Bronchial epithelial cell (primary cell): ENCODE measurements at places on chromosomes 12 and 14.

DNA sequence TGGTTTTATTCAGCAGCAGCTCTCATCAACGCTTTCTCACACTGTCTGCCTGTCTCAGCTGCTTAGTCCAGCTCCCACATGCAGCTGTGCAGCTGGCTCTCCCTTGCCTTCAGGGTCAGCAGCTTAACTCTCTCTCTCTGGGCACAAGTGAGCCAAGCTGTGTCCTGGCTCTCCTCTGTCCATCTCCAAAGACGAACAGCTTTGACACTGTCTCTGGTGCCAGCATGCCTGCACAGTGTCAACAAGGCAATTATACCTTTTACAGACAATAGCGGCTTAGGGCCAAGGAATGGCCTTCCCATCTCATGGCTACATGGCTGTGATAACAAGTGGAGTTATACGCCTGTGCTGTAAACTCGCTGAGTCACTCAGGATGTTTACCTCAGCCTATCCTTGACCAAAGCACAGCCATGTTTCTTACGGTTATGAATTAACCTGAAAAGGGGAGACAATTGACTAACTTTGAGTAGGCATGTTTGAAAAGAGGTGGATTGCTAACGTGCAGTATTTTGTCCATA is 38.4 kb upstream of the MANSC4 start:
- no peak for DNase-seq

DNA sequence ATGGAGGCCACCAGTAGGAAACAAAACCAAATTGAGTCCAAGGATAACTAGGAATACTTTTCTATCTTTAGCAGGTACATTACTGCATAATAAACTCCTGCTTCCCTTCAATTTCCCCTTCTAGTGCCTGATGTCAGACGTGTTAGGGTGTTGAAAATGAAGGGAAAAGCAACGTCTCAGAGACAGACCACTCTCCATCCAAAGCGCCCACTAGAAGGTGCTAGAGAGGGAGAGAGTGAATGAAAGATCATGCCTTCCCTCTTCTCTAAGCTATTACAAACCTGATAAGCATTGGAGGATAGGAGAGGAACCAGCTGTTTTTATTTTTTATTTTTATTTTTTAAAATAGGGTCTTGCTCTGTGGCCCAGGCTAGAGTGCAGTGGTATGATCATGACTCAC is 64.1 kb downstream of the ZNF641 start:
- no peak for DNase-seq

- peak; percentile 73 for DNase-seq
These were observed 21.1 kb downstream of the BDKRB2 start for GRCh38 chr14:96225745-96226151.

GRCh38 chr14:71399057-71399487 is 491.8 kb downstream of the PCNX1 start:
- DNase-seq: no peak

DNA sequence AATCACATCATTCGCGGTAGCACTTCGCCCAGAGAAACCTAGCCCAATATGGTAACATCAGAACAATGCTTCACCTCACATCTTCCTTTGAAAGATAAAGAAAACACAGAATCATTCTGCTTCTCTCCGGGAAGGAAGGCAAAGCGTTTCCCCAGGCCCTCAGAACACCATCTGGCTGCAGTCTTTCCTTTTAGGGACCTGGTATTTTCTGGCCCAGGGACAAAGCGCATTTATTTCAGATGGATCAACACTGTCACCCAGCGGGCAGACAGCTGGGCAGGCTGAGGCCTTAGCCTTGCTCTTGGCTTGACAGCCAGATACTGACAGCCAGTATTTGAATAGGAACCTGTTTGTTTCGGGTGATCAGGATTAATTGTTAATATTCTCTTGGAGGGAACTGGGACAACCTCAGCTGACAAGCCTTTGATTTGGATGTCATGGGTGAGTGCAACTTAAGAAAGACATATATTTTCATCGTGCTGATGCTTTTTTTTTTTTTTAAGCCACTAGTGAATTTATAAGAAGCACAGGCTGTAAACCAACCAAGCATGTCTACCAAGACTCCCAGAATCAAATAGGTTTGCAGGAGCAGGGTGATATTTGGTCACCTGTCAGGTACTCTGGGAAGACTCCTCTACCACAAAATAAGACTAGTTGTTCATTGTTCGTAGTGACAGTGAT is 118.9 kb downstream of the VEZT start:
- peak; percentile 69 for DNase-seq

DNA sequence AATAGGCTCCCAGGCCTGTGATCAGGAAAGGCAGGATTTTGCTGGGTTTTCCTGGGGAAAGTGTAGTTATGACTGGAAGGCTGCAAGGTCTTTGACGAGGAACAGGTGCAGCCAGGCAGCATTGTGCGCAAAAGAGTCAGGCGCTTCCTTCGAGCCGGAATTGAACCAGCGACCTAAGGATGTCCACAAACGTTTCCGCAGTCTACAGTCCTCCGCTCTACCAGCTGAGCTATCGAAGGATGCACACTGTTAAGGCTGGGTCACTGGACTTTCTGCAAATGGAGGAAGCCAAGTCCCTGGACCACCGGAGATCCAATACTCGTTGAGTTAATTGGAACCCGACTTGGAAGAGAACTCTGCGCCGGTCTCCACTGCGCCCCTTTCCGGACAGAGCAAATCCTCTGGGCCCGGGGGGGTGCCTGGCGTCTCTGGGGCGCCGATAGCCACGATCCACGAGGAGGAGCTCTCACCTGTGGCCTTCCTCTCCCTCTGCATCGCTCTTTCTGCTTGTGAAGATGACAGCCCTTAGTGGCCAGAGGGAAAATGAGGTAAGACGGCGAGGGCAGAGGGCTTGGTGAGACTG is 18.4 kb upstream of the OR6S1 start:
- DNase-seq: no peak

DNA sequence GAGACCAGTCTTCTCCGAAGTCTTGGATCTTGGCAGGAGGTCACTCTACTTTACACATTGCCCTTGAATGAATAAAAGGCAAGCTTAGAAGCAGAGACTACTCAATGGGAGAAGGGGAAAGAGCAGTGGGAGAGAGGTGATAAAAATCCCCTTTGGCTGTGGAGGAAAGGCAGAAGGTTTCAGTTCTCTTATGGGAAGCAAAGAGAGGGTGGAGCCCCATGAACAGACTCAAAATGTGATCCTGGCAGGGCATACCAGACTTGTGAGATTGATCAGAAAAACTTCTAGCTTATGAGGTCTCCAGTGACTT is 49.6 kb upstream of the HECTD1 start:
- no peak for DNase-seq

- DNase-seq: no peak
These were observed 526 bp downstream of the MLXIP start for GRCh38 chr12:122079033-122079531.

- DNase-seq: no peak
These were observed 224.6 kb upstream of the FOXN3 start for GRCh38 chr14:89641495-89642175.

DNA sequence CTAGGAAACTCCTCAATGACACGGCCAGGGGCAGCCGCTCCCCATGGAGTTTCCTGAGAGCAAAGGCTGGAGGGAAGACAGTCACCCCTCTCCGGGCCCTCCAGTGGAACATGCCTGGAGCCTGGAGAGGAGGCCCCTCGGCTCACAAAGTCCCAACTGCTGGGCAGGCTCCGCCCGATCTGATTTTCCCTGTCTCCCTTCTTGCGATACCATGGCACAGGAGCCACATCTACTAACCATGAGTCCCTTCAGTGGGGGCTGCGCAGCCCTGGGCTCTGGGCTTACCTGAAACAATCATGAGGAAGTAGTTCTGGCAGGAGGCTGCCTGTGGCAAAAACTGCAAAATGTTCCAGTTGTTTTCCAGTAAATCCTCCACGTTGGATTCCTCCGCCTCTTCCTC is 15.3 kb downstream of the P2RX2 start:
- no peak for DNase-seq

DNA sequence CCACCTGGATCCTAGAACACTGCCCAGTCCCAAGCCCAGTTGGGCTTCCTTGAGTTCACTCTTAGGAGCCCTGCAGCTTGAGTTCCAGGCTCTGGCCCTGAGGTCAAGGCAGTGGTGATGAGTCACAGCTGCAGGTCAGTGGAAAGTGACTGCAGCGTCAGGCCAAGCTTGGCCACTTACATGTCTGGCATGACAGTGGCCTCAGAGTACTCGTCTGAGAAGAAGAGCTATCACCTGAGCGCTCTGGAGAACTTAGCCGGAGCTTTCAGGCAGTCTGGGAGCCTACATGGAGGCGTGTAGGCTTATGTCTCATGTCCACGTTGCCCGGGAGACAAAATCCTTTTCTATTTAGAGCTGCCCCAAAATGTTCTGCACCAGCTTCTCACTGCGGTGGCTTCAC is 75.6 kb downstream of the ARL6IP4 start:
- no peak for DNase-seq

GRCh38 chr14:48725051-48725734 is 861.0 kb downstream of the RPS29 start:
- no peak for DNase-seq

GRCh38 chr12:113201187-113202177 is 16.0 kb downstream of the RITA1 start:
- DNase-seq: no peak

DNA sequence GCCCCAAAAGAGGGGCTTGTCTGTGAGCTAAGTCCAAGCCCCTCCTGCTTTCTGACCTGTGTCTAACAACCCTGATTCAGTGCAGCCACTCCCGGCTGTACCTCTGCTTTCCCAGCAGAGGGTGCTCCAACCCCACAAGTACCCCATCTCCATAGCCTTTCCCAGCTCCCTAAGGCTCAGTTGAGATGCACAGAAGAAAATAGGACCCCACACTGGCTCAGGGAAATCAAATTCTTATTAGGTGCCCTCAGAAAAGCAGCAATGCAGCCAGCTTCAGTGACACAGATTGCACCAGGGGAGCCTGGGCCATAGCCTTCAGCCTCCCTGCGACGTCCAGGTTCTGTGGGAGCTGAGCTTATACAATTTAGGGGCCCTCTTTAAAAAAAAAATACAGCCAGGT is 49.9 kb downstream of the LRRC74A start:
- DNase-seq: peak; percentile 59

DNA sequence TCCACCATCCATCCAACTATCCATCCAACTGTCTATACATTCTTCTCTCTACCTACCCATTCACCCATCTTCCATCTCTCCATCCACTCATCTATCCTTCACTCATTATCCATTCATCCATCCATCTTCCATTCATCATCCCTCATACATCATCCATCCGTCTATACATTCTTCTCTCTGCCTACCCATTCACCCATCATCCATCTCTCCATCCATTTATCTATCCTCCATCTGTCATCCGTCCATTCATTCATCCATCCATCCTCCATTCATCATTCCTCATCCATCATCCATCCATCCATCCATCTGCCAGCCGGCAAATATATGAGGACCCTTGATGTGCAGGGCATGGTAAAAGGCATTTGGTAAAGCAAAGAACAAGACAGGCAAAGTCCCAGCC is 25.2 kb downstream of the AACS start:
- DNase-seq: no peak

GRCh38 chr12:115455268-115455681 is 771.3 kb upstream of the TBX3 start:
- no peak for DNase-seq

DNA sequence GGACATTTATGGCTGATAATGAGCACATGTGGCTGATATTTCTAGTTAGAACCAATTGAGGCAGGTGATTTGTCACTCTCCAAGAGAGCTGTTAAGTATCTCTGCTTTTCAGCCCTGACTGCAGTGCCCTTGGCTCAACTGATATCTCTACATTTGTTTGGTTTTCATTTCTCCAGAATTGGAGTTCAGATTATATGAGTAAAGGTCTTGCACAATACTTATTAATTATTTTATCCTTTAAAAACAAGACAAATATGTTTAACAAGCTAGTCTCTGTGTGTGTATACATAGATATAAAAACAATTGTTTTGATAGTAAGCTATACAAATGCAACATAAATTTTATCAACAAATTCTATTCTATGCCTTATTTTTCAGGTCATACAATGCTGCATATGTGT is 105.2 kb downstream of the BRMS1L start:
- no peak for DNase-seq

DNA sequence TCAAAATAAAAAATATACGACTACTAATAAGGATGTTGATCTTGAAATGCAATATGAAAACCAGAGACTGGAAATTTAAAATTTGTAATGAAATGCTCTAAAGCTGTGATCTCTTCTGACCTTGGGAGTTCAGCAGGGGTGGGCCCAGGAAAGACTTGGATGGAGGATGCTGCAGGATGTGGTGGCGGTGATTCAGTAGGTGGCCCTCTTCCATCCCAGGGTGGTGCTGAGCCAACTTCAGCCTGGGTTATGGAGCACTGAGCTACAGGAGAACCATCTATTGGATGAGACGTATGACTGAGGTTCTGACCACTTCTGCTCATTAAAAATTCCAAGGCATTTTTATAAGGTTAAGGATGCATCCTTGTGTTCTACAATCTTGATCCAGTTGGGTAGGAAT is 6.9 kb upstream of the PDE3A start:
- no peak for DNase-seq

- DNase-seq: no peak
These were observed 34.7 kb downstream of the CD9 start for GRCh38 chr12:6234906-6235305.

DNA sequence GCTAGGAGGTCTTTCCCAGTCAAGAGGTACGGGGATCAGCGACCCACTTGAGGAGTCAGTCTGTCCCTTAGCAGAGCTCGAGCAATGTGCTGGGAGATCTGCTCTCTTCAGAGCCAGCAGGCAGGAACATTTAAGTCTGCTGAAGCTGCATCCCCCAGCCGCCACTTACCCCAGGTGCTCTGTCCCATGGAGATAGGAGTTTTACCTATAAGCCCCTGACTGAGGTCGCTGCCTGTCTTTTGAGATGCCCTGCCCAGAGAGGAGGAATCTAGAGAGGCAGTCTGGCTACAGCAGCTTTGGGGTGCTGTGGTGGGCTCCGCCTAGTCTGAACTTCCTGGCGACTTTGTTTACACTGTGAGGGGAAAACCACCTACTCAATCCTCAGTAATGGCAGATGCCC is 874.9 kb upstream of the FLRT2 start:
- DNase-seq: no peak

DNA sequence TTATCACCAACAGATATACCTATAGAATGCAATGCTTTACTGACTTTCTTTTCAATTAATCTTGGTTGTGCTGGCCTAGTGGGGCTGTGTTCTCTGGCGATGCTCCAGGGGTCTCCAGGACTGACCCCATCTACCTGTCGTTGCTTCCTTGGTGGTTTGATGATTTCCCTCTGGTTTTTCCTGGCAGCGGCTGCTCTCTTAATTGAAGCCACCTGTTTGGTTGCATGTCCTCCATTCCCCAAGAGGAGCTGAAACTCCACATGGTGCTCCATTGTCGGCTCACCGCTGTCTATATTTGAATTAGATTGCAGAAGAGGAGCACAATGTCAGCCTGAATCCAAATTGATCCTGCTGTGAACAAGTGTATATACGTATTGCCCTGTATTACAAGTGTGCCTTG is 7.1 kb upstream of the IFNG-AS1 start:
- DNase-seq: no peak

GRCh38 chr14:103382376-103382775 is 2.8 kb upstream of the MARK3 start:
- peak; percentile 82 for DNase-seq

GRCh38 chr14:78022059-78022458 is 148.1 kb upstream of the NRXN3 start:
- peak; percentile 60 for DNase-seq
